ENCODE measurements at places on chromosomes 5 and 9.

DNA sequence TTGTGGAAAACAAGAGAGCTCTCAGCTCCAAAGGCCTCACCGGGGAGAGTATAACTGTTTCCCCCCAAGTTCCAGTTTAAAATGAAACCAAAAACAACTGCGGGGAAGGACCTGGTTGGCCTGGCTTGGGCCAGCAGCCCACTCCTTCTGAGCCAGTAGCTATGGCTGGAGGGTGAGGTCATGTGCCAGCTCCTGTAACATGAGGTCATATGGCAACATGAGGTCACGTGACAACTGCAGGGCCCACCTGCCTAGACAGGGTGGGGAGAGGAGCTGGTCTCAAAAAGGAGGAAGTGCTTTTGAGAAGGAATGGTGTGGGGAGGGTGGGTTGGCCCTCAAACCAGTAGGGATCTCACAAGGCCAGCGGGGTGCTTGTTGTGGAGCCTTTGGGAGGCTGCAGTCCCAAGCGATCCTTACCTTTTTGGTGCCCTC lies 29.3 kb upstream of the CRB2 start:
- DNase-seq = no peak

DNA sequence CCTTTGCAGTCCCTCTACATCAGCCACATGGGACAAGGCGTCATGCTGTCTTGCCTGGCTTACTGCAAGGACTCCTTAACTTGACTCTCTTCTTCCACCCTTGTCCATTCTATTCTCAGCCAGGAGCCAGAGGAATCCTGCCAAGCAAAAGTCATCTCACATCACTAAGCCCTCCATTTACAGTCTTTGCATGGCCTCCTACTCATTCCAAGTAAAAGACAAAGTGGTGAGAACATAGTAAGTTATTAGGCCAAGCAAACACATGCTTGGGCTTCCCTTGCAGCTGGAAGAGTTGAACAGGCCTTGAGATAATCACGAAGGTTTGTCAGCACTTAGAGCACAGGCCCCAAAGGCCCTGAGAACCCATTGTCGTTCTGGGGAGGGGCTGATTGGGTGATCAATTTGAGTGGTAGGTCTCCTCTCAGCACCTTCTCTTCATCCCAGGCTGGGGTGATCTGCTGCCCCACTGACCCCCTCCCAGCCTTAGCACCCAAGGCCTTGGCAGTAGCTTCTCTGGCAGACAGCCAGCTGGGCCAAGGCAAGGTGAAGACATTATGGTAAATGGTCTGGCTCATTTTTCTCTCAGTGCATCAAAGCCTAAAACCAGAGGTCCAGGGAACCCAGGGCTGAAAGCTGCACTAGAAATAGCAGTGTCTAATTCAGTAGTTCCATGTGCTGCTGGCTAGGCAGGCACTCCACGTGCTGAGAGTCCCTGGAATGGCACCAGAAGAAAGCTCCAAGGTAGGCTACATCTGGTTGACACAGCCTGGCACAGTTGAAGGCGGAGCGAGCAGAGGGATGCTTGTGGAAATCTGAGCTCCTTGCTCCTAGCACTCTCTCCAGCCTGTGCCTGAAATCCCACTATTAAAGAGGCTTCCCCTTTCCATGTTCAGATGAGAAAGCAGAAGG lies 121.4 kb downstream of the ASTN2 start:
- no peak for DNase-seq

GRCh38 chr9:82010711-82011110 lies 22.1 kb downstream of the SPATA31D1 start:
- DNase-seq = no peak

DNA sequence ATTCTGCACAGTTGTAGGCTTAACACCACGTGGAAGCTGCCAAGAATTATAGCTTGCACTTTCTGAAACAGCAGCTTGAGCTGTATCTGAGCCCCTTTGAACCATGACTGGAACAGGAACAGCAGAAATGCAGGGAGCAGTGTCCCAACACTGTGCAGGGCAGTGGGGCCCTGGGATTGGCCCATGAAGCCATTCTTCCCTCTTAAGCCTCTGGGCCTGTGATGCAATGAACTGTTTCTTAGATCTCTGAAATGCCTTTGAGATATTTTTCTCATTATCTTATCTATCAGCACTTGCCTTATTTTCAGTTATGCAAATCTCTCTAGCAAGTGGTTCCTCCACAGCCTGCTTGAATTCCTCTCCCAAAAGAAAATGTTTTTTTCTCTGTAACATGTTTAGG lies 87.0 kb upstream of the MTAP start:
- no peak for DNase-seq

GRCh38 chr9:128587453-128587852 lies 35.1 kb downstream of the SPTAN1 start:
- no peak for DNase-seq

DNA sequence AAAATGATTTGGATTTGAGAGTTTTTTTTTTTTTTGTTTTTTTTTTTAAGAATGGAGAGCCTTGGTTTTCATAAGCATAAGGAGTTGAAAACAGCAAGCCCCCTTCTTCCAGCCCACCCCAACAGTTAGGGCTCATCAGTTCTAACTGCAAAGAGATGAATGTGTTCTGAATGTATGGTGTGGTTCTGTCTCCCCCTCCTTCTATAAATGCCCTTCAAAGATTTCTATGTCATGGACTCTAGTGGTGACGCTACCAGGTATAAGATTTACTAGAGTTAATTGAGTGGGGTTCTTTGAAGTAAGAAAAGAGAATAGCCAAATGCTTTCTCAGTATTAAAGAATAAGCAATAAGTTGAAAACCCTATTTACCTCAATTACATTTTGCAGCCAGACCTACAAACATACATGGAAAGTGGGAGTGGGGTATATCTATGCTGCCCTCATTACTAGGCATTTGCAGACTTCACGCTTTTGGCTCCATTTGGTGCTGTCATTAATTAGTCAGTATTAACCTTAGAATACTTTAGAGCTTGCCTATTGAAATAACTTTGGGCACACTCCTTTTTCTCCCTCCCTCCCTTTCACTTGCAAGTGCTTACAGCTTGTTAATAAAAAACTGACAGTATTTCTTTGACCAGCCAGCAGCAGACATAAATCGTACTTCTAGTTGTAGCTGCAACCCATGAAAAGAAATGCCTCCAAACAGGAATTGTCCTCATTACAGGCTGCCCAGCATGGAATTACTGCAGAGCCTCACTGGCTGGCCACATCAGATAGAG lies 667.2 kb upstream of the ZNF608 start:
- DNase-seq = no peak

GRCh38 chr9:7153134-7153533 lies 395.4 kb downstream of the KDM4C start:
- DNase-seq = no peak

DNA sequence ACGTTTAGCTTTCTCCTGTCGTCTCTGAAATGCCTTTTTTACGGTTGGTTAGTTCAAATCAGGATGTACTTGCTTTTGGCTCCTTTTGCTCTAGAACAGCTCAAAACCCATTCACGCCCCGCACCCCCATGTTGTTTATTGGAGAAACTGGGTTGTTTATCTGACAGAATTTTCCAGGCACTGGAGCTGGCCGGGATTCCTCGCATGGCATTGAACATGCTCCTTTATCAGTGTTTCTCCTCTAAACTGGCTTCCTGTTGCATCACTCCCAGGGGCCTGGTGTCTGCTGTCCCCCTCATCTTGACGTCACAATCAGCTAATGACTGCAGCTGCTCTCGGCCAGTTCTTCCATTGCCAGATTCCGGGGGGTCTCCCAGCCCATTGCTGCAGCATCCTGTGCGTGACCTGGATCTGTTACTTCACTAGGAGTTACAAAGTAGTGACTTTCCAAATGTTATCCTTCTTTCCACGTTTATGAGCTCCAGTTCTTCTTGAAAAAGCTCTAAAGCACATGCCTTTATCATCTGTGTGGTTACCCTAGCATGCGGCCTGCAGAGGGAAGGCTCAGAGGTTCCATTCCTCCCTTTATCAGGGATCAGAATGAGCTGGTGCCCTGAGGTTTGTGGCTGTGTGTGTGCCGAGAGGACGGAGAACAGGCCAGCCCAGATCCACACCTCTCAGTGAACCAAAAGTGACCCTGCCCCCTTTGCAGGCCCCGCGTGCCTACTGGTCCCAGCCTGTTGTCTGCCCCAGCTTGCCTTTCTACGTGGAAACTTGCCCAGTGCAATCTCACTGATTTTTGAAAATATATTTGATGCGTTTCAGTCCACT lies 27.5 kb downstream of the FAM163B start:
- no peak for DNase-seq
